Right hindlimb (tissue), 1 donor: ENCODE measurements at places on chromosomes 7 and 10.

DNA sequence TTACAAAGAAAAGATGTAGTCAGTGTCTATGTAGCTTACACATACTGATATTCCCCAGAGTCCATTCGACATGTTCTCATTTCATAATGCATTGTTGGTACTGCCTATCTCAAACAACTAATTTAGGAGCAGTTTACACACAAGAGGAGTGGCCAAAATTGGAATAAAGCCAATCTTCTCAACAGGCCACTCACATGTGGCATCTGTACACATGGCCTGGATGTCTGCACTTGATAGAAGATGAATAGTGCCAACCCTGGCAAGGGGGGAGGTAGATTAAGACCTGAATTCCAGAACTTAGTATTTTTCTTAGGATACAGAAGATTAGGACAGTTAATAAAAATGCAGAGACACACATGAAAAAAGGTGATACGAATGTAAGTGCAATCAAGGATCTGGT is 125.3 kb upstream of the STARD3NL start:
- DNase-seq, result no peak

DNA sequence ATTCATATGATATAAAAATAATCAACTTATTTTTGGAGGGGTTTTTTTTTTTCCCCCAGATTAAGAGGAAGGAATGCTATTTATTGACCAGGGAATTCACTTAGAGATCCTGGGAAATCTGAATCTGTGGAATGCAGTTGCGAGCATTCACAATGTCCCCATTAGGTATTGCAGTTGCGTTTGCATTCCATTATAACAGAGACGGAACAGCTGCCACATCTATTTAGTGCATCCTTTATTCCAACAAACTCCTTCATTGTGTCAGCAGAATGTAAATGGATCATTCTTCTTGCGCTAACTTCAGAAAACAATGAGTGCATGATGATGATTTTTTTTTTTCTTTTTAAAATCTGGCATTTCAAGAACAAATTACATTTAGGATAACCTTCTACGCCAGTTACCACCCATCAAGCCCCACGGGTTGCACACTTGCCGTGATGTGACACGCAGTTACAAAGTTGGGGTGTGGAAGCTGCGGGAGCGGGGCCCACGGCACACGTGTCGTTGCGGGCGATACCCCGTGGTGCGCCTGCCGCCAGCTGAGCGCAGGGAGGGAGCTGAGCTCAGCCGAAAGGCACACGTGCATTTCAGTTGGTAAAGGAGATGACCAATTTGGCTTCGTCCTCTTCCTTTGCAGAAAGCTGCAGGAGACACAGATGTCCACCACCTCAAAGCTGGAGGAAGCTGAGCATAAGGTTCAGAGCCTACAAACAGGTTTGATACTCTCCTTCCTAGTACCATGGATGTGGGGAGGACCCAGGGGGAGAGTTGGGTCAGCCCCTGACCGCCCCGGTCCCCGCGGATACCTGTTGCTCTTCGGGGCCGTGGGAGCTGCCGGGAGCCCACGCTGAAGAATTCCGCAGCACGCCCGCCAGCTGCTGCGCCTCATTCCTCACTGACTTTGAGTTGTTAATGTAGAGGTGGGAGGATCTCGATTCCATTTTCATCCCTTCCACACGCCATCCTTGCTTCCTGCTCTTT is 175.3 kb upstream of the SH2B2 start:
- DNase-seq, result peak; percentile 29

- DNase-seq, result no peak
These were observed 94.2 kb downstream of the CUBN start for GRCh38 chr10:17035446-17035845.

DNA sequence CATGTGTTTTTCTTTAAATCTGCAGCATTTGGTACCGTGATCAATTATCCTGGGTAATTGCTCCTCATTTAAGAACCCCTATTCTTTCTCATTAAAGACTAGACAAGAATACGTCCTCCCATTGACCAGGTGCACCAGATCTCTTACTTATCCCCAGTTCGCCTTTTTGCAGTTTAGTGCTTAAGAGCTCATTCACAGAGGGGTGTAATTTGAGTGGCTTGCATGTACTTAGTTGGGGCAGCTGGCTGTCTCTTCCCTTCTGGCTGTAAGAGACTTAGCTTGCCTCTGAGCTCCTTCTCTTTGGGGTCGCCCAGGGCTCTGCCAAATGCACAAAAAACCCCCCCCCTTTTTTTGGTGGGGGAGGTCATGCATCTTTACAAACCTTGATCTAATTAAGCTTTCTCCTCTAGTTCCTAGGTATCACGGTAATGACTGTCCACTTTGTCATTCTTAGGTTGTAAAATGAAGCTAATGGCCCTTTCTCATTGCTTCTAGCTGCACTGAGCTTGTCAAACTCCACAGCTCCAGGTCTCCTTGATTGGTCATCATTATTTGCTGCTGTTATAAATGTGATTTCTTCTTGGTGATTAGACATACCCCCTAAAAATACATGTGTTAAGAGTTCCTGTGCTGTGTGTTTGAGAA is 26.3 kb downstream of the GAD2 start:
- no peak for DNase-seq

DNA sequence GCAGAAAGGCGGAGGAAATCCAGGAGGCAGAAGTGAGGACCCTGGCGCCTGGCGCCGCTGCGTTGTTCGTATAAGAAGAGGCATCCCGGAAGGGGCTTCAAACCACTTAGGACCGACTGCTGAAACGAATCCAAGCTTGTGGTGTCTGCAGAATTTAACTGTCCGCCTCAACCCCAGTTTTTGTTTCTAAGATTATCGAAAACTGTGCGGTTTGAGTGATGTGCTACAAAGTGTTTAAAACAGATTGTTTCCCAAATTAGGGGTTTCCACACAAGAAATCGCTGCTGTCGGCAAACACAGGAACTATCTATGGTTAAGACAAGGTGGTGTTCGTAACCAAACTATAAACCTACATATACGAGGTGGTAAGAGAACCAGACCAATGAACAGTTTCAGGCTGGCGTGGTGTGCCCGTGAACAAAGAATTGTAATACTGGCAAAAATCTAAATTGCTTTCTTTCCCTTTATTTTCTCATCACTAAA is 835 bp upstream of the DGKI start:
- DNase-seq, result no peak

DNA sequence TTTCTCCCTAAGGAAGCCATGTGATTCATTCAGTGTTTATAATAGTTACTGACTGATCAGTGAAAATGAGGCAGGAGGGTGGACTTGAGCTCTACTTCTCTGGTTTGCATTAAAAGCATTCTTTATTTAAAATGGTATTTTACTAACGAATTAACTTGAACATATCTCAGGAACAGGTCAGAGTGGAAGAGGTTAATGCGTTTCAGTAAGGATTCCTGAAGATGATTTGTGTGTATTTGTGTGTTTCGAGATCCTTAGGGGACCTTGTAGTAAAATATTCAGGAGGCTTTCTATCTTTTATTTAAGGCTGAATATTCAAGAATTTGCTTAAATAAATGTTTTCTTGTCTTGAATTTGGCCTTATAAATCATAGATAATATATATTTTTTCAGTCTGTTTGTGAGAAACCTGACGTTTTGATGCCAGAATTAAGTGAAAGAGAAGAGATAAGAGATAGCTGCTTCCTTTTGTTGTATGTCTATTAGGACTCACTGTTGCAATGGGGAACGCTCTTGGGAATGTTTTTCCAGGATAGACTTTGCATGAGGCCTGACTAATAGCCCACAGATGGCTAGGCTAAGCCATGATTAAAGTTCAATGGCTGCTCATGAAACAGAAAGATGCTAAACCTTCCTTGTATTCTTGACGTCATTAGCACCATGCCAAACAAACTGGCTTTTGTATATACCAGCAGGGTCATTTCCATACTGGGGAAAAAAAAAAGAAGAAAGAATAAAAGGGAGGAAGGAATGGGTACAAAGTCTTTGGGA is 93.8 kb upstream of the MTPN start:
- no peak for DNase-seq

DNA sequence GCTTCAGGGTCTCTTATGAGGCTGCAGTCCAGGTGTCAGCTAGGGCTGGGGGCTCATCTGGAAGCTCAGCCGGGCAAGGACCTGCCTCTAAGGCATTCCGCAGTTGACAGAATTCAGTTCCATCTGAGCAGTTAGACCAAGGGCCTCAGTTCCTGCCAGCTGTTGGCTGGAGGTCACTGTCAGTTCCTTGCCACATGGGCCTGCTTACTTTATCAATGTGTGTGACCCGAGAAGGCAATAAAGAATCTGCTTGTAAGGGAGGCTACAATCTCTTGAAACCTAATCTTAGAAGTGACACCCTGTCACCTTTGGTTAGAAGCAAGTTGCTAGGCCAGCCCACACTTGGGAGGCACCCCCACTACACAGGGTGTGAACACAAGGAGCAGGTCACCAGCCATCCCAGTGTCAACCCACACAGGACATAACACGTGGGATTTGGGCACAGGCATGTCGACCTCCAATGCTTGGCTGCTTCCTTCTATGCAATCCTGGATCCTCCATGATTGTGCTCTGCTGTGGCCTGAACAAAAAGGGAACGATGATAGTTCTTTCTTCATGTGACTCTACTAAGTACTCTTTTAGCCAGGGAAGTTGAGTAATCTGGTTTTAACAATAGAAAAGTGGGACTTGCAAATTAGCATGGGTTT is 41.8 kb downstream of the MTURN start:
- no peak for DNase-seq

DNA sequence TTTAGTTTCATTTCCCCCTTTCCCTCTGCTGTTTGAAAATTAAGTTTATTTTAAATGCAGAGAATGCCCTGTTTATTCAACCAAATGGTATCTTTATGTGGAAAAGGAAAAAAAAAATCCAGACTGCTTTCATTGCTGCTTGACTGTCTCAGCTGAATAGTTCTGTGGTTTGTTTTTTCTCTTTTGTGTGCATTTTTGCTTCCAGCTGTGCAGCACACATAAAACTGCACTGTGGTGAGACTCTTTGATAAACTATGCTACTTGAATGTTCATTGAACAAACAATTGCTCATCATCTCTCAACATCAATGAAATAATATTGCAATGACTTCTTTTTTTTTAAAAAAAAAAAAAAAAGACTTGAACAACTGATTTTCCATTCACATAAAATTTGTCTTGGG is 78.6 kb upstream of the GLI3 start:
- DNase-seq, result no peak

DNA sequence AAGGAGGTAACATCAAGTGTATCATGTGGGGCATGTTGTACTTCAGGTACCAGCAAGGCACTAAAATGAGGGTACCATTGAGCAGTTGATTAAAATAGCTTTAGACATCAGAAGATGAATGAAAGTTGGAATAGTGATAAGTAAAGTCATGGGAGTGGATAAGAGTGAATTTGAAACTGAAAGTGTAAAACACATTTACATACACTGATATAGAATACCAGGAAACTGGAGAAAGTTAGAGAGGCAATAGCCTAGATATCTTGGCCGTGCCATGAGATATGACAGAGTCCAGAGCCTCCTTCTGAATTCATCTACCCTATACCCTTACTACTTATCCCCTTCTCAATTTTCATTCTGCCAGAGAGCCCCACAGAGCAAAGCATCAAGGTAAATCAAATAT is 76.6 kb downstream of the GRM3 start:
- no peak for DNase-seq

DNA sequence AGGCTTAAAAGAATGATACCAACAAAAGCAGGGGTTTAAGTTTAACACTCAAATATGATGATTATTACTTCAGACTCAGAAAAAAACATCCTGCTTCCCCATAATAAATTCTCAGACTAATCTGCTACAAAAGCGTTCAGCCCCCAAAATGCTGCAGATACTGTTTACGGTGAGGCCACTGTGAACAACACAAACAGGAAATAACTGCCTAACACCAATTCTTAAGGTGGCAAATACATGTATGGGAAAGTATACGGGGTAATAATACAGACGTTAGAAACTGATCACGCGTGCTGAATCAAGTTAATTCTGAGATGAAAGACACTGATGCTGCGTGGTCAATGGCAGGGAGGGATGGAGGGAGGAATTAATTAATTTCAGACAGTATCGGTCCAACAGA is 62.0 kb upstream of the RHEB start:
- no peak for DNase-seq

DNA sequence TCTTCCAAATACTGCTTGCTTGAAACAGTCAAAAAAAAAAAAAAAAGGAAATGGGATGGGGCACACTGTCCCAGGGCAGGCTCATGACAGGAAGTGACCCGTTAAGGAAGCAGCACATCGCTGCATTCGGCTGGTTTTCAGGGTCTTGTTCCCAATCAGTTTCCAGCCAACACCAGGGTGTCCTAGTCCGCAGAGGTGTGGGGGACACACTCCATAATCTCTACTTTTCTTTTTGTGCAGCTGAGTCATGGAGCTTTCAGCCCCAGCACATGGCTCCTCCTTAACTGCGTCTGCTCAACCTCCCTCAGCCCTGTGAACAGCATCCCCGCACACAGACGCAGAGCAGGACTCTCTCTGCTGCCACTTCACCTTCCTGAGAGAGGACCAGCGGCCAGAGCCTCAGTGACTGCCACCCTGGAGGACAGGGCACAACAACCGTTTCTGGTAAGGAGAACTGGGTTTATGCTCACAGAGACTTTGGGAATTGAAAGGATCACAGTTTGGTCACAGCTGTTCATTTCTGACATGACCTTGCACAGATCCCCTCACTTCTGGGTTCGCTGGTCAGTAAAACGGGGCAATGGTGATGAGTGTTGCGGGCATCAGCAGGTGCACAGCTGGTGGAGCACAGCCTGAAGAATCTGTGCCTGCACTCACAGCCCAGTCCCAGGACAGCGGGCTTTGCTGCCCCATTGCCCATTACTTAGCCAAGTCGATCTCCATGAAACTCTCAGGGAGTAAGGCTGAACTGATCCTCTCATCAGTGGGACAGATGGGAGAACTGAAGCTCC is at the start of gene GIMAP5:
Gene GIMAP5, plus strand, starts transcription at position 154 of the 791 bp plus-strand sequence. CDS start 3,467 bp downstream, outside the sequence.
- DNase-seq, result no peak

DNA sequence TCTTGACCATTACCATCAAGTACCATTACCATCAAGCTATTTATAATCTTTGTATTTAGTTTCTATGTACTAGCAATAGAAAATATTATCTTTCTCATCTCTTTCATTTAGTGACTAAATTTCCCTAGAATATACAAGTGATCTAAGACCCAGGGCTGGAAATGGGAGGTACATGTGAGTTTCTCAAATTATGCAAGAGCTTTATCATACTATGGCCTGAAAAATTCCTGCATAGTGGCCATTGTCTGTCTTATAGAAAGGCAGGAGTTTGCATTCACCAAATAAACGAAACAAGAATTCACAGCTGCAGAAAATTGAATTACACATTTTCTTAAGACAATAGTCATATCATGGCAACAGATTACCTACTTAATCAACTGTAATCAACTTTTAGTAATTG is 50.7 kb upstream of the HDAC9 start:
- no peak for DNase-seq

DNA sequence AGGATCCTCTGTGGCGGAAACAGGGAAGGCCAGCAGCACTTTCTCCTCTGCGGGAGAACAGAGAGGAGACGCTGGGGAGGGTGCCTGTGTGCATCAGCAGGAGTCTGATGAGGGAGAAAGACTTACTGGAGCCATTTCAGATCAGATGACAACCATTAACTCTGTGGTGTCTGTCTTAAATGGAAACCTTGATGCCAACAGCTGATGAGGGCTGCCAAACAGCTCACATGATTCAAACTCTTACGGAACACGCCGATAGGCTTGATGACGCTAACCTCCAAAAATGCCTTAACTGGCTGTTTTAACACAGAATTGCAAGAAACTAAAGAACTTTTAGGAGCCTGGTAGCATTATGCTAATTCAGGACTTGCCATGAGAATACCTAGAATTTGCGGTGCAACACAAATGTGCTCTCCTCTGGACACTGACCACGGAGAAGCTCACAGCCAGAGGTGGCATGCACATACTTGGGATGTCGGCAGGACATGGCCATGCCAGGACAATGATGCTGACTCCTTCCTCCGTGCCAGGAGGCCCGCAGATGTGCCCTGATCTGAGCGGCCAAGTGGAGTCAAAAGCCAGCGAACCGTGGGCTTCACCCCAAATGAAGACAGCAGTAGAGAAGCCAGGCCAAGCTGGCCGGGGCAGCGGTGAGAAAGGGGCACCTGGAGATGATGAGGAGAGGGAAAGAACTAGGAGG is 154.9 kb downstream of the ZMYND11 start:
- no peak for DNase-seq
